ENCODE measurements at places on chromosomes 11 and 22.
A peak's percentile ranks its signal among the peaks of the same experiment; 100 is the strongest.

- no peak for DNase-seq
Measured at GRCh38 chr11:68358416-68358815, 46.0 kb downstream of the LRP5 start.

DNA sequence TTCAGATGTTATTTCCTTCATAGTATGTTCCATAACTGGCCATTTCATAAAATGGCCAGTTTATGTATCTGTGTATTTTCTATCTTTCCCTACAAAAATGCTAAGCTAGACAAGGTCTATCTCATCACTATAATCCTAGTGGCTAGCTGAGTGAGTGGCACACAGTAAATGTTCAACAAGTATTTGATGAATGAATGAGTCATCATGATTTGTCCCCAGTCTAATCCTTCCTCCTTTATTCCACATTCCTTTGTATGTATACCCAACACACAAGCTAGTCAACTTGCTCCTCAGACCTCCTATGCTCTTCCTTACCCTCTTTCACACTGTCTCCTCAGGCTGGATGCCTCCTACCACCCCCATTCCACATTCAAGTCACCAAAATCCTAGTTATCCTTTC is 12.5 kb downstream of the APLNR start:
- no peak for DNase-seq

DNA sequence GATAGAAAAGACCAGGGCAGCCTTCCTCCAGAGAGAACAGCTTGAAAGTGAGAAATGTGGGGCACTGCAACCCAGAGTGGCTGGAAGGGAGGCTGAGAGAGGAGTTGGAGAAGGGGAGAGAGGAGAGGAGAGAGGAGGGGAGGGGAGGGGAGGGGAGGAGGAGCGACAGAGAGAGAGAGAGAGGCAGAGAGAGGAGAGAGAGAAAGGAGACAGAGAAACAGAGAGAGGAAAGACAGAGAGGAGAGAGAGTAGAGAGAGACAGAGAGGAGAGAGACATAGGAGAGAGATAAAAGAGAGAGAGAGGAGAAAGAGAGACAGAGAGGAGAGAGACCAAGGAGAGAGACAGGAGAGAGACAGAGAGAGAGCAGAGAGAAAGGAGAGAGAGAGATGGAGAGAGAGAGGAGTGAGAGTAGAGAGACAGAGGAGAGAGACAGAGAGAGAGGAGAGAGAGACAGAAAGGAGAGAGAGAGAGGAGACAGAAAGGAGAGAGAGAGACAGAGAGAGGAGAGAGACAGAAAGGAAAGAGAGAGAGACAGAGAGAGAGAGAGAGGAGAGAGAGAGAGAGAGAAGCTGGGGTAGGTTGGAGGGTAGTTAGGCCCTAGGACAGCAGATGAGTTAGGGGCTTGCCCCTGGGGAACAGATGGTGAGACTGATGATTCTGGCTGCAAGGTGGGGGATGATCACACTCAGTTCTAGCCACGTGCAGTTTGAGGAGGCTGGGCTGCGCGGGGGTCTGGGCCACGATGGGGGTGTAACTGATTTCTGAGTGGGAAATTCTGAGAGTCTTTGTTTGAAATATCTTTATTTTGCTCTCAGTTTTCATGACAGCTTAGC is 8.5 kb upstream of the SCYL1 start:
- no peak for DNase-seq

DNA sequence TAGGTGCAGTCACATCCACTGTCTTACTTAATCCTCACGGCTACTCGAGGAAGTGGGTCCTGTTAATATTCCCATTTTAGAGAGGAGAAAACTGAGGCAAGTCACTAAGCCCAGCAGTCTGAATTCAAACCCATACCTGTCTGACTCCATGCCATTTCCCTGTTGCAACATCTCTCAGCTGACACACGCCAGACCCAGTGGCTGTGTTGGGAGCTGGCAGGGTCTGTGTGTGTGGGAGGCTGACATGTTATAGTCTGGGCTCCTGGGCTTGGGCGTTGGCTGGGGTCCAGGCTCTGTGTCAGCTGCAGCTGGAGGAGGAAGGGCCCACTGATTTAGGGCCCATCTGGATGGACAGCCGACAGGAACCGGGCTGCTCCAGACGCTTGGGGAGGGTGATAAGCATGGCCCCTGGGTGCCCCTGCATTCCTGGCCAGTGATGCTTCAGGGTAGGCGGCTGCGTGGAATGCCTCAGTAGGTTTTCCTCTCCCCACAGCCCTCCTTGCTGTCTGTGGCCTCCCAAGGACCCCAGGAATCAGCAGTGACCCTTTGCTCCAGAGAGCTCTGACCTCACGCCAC is 562.5 kb downstream of the MN1 start:
- DNase-seq = no peak

GRCh38 chr11:123152951-123153350 is 42.1 kb downstream of the CLMP start:
- DNase-seq = no peak

GRCh38 chr22:37024339-37025157 is 5.0 kb downstream of the MPST start:
- DNase-seq = no peak

GRCh38 chr11:17508306-17508705 is 31.7 kb upstream of the ABCC8 start:
- no peak for DNase-seq

- no peak for DNase-seq
Measured at GRCh38 chr22:23696326-23696851, 5.6 kb downstream of the RGL4 start.

GRCh38 chr11:30775233-30775522 is 189.0 kb upstream of the MPPED2 start:
- peak; percentile 7 for DNase-seq

GRCh38 chr11:134412203-134413042 is at the start of gene B3GAT1:
Gene B3GAT1 (minus strand): TSS chr11:134412242. CDS start chr11:134387659, 24,583 bp downstream.
- no peak for DNase-seq

DNA sequence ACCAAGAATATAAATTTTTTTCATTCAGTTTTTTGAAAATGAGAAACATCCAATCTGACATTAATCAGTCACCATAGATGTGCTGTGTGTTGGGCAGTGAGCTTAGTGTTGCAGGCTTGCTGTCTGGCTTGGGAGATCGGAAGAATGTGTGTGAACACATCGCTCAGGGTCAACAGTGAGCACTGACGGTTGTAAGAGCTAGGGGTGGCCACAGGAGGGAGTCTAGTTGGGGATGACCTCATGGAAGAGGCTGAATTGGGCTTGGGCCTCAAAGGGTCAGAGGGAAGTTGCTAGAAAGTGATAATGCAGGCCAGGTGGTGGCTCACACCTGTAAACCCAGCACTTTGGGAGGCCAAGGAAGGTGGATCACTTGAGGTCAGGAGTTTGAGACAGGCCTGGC is 375.4 kb downstream of the DDX10 start:
- no peak for DNase-seq

DNA sequence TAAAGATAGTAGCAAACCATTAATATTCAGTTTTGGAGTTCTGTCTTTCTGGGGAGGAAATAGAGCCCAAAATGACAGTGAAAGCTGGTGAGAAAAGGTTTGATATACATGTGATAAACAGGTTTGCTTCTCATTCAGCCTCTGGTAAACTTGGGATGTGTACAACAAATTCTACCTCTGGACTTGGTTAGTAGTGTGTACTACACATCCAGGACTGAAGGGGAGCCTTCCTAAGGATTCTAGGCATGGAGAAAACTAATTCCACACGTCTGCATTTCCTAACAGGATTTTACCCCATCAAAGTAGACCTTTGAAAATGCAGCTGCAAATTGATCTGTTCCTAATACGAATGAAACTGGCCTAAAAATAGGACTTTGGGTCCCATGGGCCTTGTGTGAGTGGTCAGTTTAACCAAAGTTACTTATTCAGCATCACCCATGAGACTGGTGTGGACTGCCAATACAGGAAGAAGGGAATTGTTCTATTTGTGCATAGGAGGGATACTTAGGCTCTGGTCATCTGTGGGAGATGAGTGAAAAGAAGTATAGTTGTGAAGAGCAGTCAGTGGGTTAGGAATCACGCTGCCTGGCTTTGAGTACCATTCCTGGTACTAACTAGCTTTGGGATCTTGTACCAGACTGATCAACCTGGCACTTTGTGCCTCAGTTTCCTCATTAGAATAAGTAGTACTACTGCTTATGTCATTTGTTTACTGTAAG is 74.2 kb downstream of the YAP1 start:
- DNase-seq = no peak

DNA sequence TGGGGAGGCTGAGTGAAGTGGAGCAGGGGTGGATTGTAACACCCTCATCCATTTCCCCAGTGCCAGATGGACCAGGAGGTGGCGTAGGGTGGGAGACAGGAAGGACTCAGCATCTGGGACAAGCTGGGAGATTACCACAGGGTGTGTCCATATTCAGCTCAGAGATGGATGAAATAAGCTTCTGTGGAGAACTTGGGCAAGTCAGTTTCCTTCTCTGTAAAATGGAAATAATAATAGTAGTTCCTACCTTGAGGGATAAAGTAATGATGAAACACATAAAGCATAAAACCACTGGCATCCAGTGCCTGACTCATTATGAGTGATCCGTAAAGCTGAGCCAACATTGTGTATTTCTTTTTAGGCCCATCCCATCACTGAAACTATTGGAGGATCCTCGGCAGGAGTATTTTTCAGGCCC is 607 bp upstream of the ROBO4 start:
- no peak for DNase-seq

DNA sequence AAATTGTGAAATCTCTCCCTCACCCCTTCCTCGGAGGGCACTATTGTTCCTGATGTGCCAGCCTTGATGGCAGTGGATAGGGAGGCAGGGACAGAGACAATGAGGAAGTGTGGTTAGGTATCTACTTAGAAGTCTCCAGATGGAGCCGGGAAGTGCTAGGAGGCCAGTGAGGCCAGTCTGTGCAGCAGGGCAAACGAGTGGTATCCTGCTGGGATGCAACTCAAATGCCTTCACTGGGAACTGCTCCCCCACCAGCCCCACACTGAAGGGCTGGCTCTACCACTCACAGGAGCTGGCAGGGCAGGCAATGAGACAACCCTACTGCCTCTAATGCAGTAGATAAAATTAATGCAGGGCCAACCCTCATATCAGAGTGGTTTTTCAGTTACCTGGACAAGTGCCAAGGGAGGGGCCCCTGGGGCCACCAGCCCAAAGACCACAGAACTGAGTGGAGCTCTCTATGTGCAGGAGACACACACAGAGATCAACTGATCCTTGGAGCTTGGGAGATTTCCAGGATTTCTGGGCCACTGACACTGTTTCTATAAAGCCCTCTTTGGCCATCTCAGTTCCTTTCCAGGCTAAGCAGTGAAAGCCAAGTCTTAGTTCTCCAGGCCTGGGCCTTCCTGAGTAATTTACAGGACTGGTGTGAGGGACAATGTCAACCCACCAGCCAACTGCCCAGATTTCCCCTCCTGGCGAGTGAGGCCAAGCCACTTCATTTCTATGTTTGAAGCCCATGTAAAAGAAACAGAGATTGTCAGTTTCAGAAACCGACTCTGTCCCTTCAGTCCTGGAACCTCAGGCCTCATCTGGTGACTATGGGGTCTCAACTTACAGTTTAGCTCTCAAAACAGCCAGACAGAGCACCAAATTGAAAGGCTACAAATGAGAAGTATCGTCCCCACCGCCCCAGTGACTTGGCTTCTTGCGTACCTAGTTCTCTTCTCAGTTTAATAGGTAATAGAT is 4.1 kb downstream of the MIF start:
- no peak for DNase-seq

DNA sequence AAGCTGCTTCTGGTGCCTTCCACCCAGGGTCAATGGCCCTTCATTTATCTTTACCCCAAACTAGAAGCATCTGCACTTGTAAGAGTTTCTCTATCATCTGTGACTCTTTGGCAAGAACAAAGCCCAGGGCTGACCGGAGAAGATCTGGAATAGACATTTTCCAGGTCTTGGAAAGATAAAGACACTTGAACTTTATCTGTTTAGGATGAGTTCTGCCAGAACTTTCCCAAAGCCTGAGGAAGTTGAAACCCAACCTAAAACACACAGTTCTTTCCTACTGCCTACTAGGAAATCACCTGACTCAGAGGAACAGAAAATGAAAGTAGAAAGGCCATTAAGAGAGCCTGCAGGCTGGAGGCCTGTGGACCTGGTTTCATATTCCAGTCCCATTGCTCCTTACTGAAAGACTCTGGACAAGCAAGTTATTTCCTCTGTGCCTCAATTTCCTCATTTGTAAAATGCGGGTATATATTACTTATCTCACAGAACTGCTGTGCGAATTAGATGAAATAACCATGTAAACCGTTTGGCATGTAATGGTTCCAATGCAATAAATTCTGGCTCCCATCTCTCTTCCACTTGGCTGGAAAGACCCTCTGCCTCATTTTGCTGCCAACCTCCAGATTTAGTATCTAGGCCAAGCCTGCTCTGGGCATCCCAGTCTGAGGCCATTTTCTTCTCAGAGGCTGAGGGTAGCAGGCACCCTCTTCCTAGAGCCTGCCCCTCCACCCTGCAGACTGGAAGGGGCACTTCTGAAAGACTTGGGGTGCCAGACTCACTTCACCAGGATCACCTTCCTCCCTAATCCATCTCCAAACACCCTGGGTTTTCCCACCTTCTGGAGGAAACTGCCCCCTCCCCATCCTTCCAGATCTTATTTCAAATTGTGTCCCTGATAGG is 1.2 kb downstream of the UBE2L6 start:
- DNase-seq = no peak

GRCh38 chr11:88579466-88579865 is 241.9 kb upstream of the CTSC start:
- no peak for DNase-seq

DNA sequence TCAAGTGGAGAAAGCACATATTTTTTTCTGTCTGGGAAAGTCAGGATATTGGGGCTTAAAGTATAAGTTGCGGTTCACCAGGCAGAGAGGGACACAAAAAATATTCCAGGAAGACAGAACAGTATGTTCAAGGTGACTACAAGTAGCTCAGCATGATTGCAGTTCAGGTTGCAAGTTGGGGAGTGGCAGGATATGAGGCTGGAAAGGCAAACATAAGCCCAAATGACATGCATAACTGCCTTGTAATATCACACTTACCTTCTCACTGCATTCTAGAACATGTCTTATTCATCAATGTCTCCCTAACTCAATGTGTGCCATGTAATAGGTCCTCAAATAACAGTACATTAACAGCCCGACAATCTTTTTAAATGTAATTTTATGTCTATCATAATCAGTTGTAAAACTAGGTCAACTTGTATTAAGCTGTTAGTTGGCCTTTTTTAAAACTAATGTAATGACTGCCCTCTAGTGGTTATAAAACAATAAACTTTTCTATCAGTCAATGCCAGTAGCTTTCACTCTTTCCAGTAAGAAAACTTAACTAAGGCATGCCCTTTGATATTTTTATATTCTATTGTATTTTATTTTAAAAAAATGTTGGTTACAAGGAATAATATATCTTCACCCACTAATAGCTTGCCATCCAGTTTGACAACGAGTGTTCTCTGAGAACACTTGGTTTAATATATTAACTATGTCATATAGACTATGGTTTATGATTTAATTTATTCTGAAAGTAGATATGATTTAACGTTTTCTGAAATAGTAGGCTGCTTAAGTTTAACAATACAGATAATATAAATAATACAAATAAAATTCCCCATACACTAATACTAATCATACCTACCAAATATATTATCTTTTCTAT is 39.4 kb upstream of the CFAP300 start:
- no peak for DNase-seq

DNA sequence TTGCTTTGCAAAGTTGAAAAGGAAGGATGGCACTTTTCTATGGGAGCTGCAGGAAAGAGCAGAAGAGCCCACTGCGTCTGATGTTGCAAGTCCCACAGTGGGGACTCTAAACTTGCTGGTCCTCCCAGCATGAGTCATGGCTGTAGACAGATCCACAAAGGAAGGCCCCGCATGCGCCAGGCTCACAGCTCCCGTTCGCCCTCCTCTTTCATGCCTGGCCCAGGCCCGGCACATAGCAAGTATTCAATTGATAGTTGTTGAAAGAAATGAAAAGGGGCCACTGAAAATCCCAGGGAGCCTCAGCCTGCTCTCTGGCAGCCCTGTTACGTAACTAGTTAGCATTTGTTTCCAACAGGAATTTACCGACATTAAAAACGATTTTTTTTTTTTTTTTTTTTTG is 18.9 kb downstream of the AP1B1 start:
- DNase-seq = no peak
